ENCODE measurements at places on chromosomes 2 and 18.

DNA sequence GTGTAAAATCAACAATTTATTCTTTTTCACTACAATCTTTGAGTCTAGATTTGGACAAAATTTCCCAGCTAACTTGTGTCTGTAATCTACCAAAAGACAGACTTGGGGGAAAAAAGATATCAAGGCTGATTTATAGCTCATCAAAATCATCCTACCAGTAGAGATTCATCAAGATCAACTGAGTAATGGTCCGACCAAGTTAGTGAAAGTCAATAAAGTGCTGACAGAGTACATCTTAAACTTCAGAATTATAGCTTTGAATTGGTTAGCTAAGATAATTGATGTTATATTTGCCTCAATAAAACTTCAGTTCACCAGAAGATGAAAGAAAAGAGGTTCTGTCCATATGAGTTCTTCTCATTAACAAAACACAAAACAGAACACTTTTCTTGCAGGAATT, 207.1 kb upstream of the KYNU start:
- DNase-seq, result no peak

- no peak for DNase-seq
Measured at GRCh38 chr18:13447621-13448334, 229.2 kb downstream of the LDLRAD4 start.

DNA sequence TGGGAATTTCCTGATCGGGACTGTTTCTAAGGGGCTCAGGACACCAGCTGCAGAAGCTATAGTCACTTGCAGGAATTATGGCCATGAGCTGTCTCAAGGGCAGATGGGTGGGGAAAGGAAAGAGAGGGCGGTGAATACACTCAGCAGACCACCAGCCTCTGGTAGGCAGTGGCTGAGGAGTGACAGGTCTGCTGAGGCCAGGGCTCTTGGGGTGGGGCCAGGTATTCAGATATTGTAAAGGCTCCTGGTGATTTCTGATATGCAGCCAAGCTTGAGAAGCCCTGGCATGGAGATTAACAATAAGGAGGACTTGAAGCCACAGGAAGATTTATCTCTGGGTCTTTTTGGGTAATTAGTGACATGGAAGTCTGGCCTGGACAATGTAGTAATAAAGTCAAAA, 145.3 kb upstream of the AQP4 start:
- DNase-seq, result no peak

GRCh38 chr2:134411279-134411827, 157.5 kb downstream of the MGAT5 start:
- DNase-seq, result no peak

Data from activated gamma-delta T cell treated with anti-CD3 and anti-CD28 coated beads, Interleukin-2, amount 50 U/mL, for 16 hours (primary cell).